ENCODE measurements at places on chromosomes 2 and 18.

DNA sequence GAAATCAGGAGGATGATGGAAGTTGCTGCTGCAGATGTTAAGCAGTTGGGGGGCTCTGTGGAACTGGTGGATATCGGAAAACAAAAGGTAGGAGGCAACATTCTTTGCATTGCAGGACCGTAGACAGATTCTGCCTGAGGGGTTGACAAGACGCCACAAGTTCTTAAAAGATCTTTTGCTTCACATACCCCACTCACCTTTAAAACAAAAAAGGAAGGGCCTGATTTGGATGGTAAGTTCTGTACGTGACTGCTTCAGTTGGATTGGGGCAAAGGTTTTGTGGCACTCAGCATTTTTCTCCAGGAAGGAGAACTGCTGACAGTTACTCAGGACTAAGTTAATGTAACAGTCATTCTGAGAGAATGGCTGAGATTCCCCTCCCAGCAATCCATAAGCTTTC lies 5.2 kb downstream of the CNDP2 start:
- DNase-seq, result no peak

DNA sequence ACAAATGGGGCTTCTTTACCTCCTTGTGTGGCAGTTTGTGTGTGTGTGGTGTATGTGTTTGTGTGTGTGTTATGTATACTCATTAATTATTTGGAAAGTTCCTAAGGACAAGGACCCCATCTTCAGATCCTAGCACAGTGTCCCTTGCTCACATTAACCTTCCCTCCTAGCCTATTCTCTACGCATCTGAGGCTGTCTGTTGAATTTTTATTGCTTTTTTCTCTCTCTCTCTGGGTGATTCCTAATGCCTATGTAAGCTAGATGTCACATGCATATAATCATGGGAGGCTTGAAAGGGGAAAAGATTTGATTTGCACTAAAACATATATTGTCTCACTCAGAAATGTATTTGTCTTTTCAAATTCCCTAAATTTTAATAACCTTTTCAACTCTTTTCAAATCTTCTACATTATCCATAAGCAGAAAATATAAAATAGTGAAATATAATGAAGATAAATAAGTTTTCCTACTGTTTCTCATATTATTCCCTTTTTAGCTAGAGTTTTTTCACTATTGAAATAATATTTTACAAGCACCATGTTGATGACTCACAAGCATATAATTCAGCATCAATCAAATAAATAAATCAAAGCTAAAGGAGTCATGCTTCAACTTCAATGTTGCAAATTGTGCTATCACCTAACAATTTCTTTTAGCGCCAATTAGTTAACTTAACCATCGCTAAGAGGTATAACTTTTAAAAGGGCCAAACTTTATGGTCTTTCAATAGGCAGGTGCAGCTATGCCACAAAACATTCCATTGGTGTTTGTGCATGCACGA lies 199.0 kb upstream of the ERBB4 start:
- DNase-seq, result no peak

DNA sequence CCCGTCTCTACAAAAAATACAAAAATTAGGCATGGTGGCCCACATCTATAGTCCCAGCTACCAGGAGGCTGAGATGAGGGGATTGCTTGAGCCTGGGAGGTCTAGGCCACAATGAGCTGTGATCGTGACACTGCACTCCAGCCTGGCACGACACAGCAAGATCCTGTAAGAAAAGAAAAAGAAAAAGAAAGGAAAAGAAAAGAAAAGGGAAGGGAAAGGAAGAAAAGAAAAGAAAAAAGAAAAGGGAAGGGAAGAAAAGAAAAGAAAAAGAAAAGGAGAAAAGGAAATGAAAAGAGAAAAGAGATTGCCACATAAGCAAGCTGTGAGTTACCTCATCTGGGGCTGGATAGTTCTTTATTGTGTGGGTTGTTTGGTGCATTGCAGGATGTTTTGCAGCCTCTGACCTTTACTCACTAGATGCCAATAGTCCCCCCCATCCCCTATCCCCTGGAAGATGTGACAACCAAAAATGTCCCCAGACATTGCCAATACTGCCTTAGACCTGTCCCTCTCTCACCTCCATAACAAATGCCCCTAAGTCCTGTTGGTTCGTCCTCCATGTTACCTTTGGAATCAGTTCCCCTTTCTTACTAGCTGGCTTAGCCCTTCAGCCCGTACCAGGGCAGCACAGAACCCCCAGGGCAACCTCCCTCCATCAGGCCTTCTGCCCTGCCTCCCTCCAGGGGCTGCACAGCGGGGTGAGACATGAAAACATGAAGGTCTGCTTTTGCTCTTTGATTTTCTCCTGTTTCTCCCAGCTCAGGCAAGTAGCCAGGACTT lies 8.9 kb downstream of the ASPRV1 start:
- no peak for DNase-seq

- no peak for DNase-seq
These were observed 3.1 kb downstream of the RBFA start for GRCh38 chr18:80037300-80037699.

- no peak for DNase-seq
These were observed 9.1 kb downstream of the CFAP65 start for GRCh38 chr2:219032051-219032745.

GRCh38 chr2:11743366-11743765 lies 3.1 kb upstream of the LPIN1 start:
- no peak for DNase-seq
